ENCODE measurements at places on chromosomes 6 and 20.

DNA sequence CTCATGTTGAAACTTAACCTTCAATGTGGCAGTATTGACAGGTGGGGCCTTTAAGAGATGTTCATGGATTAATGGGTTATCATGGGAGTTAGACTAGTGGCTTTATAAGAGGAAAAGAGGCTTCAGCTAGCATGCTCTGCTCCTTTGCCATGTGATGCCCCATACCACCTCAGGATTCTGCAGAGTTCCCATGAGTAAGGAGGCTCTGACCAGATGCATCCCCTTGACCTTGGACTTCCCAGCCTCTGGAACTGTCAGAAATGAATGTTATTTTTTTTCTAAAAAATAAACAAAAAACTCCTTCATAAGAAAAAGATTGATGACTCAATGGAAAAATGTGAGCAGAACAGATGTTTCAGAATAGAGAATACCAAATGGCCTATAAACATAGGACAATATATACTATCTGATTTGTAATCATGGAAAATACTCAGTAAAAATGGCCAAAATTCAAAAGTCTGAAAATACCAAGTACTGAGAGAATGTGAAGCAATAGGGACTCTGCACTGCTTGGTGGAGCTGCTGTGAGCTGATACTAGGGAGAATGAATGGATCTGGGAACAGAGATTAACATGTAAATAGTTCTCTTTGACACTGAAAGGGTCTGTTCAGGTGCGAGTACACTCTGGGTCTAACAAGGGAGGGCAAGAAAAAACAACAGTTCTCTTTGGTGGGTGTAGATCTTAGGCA lies 7.4 kb upstream of the TRIM39 start:
- DNase-seq: no peak

- DNase-seq: no peak
Measured at GRCh38 chr20:16018881-16019280, 554.4 kb downstream of the KIF16B start.

DNA sequence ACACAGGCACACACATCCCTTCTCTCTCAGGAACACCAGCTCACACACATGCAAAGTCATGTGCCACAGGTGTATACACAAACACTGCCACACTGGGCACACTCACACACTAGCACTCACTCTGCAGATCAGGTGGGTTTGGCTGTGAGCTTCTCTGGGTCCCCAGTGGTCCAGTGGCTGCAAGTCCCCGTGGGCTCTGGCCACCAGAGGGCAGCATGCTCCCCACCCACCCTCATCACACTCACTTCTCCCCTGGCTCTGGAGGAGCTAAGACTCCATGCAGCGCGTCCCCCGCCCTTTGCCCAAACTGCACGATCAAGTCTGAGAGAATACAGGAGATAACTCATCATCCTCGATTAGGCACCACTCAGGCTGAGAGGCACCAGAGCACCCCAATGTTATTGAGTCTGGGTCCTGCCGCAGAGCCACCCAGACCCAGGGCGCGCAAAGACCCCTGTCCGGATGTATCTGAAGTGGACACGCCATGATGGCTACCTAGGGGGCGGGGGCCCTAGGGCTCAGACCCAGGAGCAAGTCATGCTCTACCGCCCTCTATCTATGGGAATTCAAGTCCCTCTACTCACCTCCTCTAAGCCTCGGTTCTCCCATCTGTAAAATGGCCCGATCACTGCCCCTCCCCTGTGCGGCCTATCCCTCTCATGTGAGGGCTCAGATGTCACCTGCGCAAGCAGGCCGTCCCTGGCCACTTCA lies 90.5 kb downstream of the GRM4 start:
- DNase-seq: peak; percentile 51

- no peak for DNase-seq
Measured at GRCh38 chr6:119526561-119527230, 177.1 kb upstream of the MAN1A1 start.

DNA sequence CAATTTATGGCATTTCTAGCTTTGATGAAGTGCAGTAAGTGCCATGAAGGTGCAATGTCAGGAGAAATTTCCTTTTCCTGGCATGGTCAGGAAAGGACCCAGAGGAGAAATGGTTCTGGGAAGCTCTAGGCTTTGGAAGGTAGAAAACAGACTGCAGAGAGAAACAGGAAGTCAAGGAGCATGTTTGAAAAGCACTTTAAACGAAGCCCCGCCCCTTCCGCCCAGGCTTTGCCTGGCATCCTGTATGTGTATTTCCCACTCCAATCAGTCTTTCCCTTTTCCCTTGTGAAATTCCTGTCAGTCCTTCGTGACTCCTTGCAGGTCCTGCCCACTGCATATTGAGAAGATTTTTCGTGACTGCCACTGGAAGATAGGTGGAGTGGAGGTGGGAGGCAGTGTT lies 320.9 kb upstream of the SASH1 start:
- DNase-seq: no peak

GRCh38 chr6:116106146-116106545 lies 5.5 kb downstream of the NT5DC1 start:
- DNase-seq: no peak

GRCh38 chr20:49866051-49866450 lies 49.3 kb downstream of the SPATA2 start:
- DNase-seq: no peak

DNA sequence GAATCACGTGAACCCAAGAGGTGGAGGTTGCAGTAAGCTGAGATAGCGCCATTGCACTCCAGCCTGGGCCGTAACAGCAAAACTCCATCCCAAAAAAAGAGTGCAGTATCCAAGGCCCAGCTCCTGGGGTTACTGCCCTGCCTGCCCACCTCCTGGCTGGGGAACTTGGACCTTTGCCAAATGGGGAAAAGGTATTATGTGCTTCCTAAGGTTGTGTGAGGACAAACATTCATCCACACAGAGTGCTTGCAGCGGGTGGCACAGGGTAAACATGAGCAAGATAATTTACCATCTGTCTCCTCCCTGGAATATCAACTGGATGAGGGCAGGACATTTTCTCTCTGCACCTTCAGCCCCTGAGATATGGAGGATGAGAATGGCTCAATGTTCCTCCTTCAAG lies 94.9 kb upstream of the POPDC3 start:
- DNase-seq: no peak

DNA sequence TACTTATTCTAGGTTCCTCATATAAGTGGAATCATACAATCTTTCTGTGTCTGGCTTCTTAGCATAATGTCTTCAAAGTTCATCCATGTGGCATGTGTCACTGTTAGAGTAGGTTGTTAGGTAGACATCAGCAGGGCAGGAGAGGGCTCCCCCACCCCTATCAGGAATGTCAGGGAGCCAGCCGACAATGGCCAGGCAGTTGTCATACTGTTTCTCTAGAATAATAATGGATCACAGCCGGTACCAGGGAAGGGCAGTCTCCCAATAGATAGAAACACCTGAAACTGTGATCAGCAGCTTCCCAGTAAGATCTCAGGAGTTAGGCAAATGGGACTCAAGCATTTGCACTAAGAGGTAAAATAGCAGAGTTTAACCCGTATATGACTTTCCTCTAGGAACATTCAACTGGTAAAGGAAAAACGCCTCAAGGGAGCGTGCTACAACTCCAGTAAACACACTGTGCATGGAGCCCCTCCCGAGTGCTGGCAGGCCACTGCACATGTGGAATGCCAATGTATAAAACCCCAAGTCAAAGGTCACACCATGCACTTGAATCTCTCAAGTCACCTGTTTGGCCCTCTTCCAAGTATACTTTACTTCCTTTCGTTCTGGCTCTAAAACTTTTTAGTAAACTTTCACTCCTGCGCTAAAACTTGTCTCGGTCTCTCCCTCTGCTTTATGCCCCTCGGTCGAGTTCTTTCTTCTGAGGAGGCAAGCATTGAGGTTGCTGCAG lies 29.8 kb upstream of the SIRT5 start:
- DNase-seq: no peak

All from CD4-positive, alpha-beta T cell treated with Interleukin-15 for 1 hour (primary cell).